ENCODE measurements at places on chromosomes 6 and 20. TPM values are rescaled to one million over a fixed set of nuclear protein-coding genes. Genes with fewer than 3 reads are reported as not detected.
A peak's percentile ranks its signal among the peaks of the same experiment; 100 is the strongest.

The MAPK14 gene
- total RNA-seq: 37.3 TPM

The CAP2 gene
- total RNA-seq: 7.1 TPM

- DNase-seq: no peak
- no peak overlapping the region for H3K27ac ChIP-seq
- H3K4me3 ChIP-seq: no peak overlapping the region
- peaks cover 2% of the 10 kb centered on the region for H3K36me3 ChIP-seq
- no peaks in the 10 kb centered on the region for H3K27me3 ChIP-seq
Observed at GRCh38 chr6:99369533-99369932, 20.1 kb upstream of the FAXC start.

The HSPA1L gene
- total RNA-seq: not detected

GRCh38 chr6:108960601-108961000, 112.4 kb downstream of the ARMC2 start:
- H3K27me3 ChIP-seq: no peaks in the 10 kb centered on the region
- H3K4me3 ChIP-seq: no peak overlapping the region
- no peaks in the 10 kb centered on the region for H3K36me3 ChIP-seq
- H3K4me1 ChIP-seq: peaks cover 3% of the 10 kb centered on the region
- H3K27ac ChIP-seq: no peak overlapping the region
- DNase-seq: no peak

GRCh38 chr6:13425943-13426931, 61.2 kb downstream of the GFOD1 start:
- H3K27ac ChIP-seq: peak overlapping the region; percentile 72
- DNase-seq: no peak
- H3K4me3 ChIP-seq: no peak overlapping the region

- no peak overlapping the region for H3K27ac ChIP-seq
- no peaks in the 10 kb centered on the region for H3K27me3 ChIP-seq
- peak; percentile 18 for DNase-seq
- H3K4me3 ChIP-seq: no peak overlapping the region
- H3K36me3 ChIP-seq: no peaks in the 10 kb centered on the region
Observed at GRCh38 chr20:19256906-19257595, 44.6 kb downstream of the SLC24A3 start.

GRCh38 chr6:18990059-18990978, 603.2 kb downstream of the RNF144B start:
- no peak overlapping the region for H3K27ac ChIP-seq
- H3K36me3 ChIP-seq: no peaks in the 10 kb centered on the region
- H3K4me3 ChIP-seq: no peak overlapping the region
- H3K27me3 ChIP-seq: no peaks in the 10 kb centered on the region
- H3K4me1 ChIP-seq: no peaks in the 10 kb centered on the region

- no peaks in the 10 kb centered on the region for H3K27me3 ChIP-seq
- H3K4me3 ChIP-seq: no peak overlapping the region
- no peak for DNase-seq
- peaks cover 22% of the 10 kb centered on the region for H3K4me1 ChIP-seq
Observed at GRCh38 chr6:15264902-15265761, 19.3 kb downstream of the JARID2 start.

The DEFB113 gene
- not detected for total RNA-seq

The CDH26 gene
- not detected for total RNA-seq

GRCh38 chr20:46243707-46244628, 64.3 kb downstream of the CDH22 start:
- no peaks in the 10 kb centered on the region for H3K27me3 ChIP-seq
- H3K27ac ChIP-seq: no peak overlapping the region
- H3K36me3 ChIP-seq: no peaks in the 10 kb centered on the region
- DNase-seq: no peak
- no peak overlapping the region for H3K4me3 ChIP-seq

The SLC17A1 gene
- not detected for total RNA-seq

DNA sequence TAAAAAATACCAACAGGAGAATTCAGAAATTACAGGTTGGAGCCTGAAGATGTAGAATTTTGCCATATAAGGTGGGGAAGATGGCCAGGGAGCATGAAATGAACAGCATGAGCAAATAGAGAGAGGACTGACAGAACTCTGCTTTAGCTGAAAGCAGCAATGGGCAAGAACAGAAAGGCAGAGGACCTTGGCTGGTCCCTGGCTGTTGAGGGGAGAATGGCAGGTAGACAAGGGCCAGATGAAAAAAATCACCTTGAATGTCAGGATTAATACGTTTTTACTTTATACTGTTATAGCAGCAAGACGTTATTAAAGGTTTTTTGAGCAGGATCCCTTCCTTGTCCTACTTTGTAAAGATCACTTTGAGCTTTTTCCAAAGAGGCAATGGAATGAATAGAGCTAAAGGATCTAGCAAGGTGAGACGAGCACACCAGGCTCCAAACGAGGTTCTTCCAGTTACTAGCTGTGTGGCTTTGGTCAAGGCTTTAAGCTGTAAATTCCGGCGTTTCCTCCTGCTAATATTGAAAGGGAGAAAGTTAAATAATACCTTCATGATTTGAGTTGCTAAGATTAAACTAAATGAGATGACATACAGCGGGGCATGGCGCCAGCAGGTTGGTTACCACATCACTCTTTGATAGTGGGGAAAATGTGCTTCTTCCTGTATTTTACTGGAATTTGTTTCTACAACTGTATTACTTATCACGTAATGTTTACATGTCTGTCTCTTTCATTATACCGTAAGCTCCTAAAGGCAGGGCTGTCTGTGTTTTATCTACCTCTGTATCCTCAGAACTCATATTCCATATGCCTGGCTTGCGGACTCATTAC, 776 bp downstream of the PPIL1 start:
- H3K27me3 ChIP-seq: no peaks in the 10 kb centered on the region
- H3K27ac ChIP-seq: peak overlapping the region; percentile 91
- DNase-seq: no peak

GRCh38 chr6:143271024-143271423, 179.5 kb downstream of the ADAT2 start:
- no peaks in the 10 kb centered on the region for H3K27me3 ChIP-seq
- H3K36me3 ChIP-seq: no peaks in the 10 kb centered on the region
- no peak overlapping the region for H3K27ac ChIP-seq
- H3K4me3 ChIP-seq: no peak overlapping the region
- no peak for DNase-seq
- H3K4me1 ChIP-seq: peaks cover 13% of the 10 kb centered on the region

GRCh38 chr6:118401325-118401975, 146.6 kb upstream of the PLN start:
- H3K27me3 ChIP-seq: no peaks in the 10 kb centered on the region
- DNase-seq: no peak
- H3K27ac ChIP-seq: no peak overlapping the region
- H3K4me1 ChIP-seq: peaks cover 6% of the 10 kb centered on the region

The PAQR8 gene
- 6.1 TPM for total RNA-seq

DNA sequence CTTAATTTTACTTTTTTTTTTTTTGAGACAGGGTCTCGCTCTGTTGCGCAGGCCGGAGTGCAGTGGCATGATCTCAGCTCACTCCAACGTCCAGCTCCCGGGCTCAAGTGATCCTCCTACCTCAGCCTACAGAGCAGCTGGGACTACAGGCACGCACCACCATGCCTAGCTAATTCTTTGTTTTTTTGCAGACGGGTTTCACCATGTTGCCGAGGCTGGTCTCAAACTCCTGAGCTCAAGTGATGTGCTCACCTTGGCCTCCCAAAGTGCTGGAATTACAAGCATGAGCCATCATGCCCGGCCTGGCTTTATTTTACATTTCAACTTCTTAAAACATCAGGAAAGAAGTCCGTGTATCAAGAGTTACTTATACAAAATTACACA, 5.7 kb downstream of the OSER1 start:
- H3K36me3 ChIP-seq: peaks cover 19% of the 10 kb centered on the region
- no peak for DNase-seq
- no peak overlapping the region for H3K4me3 ChIP-seq
- peaks cover 45% of the 10 kb centered on the region for H3K4me1 ChIP-seq
- H3K27ac ChIP-seq: peak overlapping the region; percentile 63

- no peak overlapping the region for H3K4me3 ChIP-seq
- no peak for DNase-seq
- H3K4me1 ChIP-seq: no peaks in the 10 kb centered on the region
- H3K27ac ChIP-seq: no peak overlapping the region
- no peaks in the 10 kb centered on the region for H3K36me3 ChIP-seq
- H3K27me3 ChIP-seq: no peaks in the 10 kb centered on the region
Observed at GRCh38 chr6:123009059-123009458, 13.0 kb downstream of the CLVS2 start.

The NOX3 gene
- total RNA-seq: not detected

DNA sequence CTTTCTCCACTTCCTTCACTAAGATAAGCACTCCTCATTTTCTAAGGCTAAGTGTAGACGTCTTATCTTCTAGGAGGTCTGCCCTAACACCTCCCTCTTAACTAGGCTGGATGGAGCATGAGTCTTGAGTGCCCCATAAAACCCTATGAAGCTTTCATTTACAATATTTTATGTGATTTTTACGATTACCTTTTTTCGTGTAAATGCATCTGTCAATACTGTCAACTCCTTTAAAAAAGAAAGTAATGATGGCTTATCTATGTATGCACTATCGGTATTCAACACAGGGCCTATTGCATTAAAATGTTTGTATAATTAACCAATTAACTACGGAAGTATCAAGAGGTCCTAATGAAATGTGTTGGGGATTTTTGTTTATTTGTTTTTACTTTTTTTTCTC, 156.0 kb upstream of the FAM83B start:
- no peaks in the 10 kb centered on the region for H3K27me3 ChIP-seq
- H3K36me3 ChIP-seq: no peaks in the 10 kb centered on the region
- H3K27ac ChIP-seq: no peak overlapping the region
- H3K4me3 ChIP-seq: no peak overlapping the region
- H3K4me1 ChIP-seq: no peaks in the 10 kb centered on the region
- DNase-seq: no peak

The TLDC2 gene
- not detected for total RNA-seq

DNA sequence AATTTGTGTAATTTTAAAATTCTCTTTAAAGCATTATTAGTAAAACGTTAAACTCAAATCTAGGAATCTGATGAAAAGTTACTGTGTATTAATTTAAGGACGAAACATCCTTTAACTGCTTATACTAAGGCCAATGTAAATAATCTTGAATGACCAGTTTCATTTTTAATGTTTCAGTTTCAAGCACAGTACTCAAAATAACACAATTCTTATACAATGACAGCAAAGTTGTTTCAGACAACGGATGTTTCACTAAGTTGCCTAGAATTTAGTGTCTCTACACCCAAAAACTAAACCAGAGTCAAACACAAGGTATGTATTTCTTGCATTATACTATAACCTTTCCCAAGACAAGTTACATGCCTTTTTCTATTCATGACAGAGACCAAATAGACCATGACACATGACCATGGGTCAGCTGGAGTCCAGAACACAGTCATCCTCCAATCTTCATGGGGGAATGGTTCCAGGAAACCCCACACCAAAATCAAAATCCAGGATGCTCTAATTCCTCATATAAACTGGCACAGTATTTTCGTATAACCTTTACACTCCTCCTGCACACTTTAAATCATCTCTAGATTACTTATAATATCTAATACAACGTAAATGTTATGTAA, 7.7 kb downstream of the PHIP start:
- H3K36me3 ChIP-seq: no peaks in the 10 kb centered on the region
- no peaks in the 10 kb centered on the region for H3K27me3 ChIP-seq
- no peaks in the 10 kb centered on the region for H3K4me1 ChIP-seq
- no peak overlapping the region for H3K27ac ChIP-seq
- DNase-seq: no peak

GRCh38 chr20:676967-677366, 1.4 kb upstream of the SCRT2 start:
- no peak overlapping the region for H3K4me3 ChIP-seq
- H3K27me3 ChIP-seq: peaks cover 6% of the 10 kb centered on the region
- no peak overlapping the region for H3K27ac ChIP-seq
- DNase-seq: no peak
- no peaks in the 10 kb centered on the region for H3K4me1 ChIP-seq

The TTLL9 gene
- total RNA-seq: not detected

DNA sequence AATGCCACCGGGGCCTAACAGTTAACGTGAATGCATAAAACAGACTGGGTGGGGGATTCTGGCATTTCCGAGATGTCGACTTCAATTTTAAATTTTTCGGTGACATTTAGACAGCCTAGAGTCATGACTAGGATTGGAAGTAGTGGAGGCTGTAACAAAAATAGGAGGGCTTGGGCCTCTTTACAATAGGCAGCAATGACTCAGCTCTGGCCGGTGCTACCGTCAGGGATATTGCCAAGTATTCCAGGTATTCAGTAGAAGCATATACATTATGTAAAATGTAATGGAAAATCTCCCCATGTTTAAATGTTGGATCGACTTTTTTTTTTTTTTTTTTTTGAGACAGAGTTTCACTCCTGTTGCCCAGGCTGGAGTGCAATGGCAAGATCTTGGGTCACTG, 136.2 kb upstream of the STMND1 start:
- no peaks in the 10 kb centered on the region for H3K27me3 ChIP-seq
- peaks cover 3% of the 10 kb centered on the region for H3K4me1 ChIP-seq
- no peak overlapping the region for H3K27ac ChIP-seq
- no peaks in the 10 kb centered on the region for H3K36me3 ChIP-seq
- no peak overlapping the region for H3K4me3 ChIP-seq

DNA sequence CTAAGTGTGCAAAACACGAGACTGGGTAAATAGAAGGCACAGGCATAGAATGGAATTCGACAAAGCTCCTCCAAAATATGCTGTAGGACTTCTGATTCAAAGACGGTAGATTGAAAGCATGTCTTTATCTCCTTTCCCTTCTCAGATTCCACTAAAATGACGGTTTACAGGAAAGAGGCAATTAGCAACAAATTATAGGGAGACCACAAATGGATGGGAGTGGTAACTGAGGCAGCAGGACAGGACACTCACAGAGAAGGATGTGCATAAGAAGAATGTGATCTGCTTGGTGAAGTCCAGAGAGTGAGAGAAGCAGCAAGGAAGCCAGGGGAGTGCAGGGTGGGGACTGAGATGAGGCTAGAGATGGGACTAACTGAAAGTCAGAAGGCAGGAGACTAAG, 113.4 kb upstream of the MRPS10 start:
- no peak overlapping the region for H3K4me3 ChIP-seq
- no peaks in the 10 kb centered on the region for H3K27me3 ChIP-seq
- H3K27ac ChIP-seq: no peak overlapping the region
- no peaks in the 10 kb centered on the region for H3K36me3 ChIP-seq
- DNase-seq: no peak

The PSMB1 gene
- total RNA-seq: 120 TPM

GRCh38 chr20:50296450-50297375, 106.1 kb downstream of the CEBPB start:
- no peaks in the 10 kb centered on the region for H3K27me3 ChIP-seq
- peak overlapping the region; percentile 65 for H3K27ac ChIP-seq
- no peaks in the 10 kb centered on the region for H3K36me3 ChIP-seq
- H3K4me1 ChIP-seq: peaks cover 8% of the 10 kb centered on the region

The OR2H1 gene
- total RNA-seq: not detected

The CBLN4 gene
- 0.11 TPM for total RNA-seq

The PHACTR3 gene
- total RNA-seq: not detected

GRCh38 chr20:23135449-23136420, 49.6 kb upstream of the CD93 start:
- H3K27ac ChIP-seq: no peak overlapping the region
- H3K36me3 ChIP-seq: no peaks in the 10 kb centered on the region
- H3K4me1 ChIP-seq: no peaks in the 10 kb centered on the region
- H3K27me3 ChIP-seq: no peaks in the 10 kb centered on the region
- H3K4me3 ChIP-seq: no peak overlapping the region

All from ascending aorta (tissue), 2 donors.